Skin of body (tissue), 3 donors: ENCODE measurements at places on chromosomes 12 and 14.

DNA sequence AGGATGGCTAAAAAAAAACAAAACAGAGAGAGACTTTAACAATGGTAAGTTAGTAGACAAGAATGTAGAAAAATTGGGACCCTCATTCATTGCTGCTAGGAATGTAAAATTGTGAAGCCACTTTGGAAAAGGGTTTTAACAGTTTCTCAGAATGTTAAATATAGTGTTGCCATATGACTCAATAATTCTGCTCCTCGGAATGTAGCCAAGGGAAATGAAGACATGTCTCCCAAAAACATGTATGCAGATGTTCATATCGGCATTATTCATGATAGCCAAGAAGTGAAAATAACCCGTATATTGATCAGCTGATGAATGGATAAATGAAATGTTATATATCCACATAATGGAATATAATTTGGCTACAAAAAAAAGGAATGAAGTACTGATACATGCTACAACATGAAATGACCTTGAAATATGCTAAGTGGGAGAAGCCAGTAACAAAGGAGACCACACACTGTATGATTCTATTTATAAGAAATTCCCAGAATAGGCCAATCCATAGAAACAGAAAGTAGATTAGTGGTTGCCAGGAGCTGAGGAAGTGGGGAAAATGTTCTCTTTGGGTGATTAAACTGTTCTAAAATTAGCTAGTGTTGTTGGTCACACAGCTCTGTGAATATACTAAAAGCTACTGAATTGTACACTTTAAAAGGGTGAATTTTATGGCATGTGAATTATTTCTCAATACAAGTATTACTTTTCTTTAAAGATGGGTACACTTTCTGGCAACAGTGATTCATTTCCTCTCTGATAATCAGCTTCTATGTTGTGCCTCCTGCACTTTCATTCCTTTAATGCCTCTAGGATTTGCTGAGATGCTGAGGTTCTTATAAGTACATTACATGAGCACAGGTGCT is 132.5 kb downstream of the DAAM1 start:
- DNase-seq = peak; percentile 81

- no peak for DNase-seq
These were observed 15.9 kb downstream of the HHIPL1 start for GRCh38 chr14:99660794-99661193.

DNA sequence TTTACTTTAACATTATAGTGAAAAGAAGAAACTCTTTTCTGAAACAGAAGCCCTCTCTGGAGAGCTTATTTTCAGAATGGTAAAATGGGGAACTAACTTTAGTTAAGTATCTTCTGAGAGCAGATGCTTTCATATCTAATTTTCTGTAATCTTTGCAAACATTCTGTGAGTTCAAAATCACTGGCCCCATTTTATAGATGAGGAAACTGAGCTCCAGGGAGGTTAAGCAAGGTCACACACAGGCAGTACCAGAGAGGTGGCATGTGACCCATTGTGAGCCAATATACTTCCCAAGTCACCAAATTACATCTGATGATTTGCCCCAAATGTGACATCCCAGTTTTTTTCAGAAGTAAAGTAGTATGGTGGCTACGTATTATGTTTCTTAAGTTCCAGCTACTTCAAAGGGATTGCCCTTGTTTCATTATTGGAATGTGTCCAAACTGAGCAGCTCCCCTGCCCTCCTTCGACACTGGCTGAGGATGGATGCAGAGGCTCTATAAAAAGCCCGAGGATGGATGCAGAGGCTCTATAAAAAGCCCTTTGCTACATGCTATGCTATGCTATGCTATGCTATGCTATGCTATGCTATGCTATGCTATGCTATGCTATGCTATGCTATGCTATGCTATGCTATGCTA is 36.2 kb upstream of the NUDT4 start:
- DNase-seq = no peak

DNA sequence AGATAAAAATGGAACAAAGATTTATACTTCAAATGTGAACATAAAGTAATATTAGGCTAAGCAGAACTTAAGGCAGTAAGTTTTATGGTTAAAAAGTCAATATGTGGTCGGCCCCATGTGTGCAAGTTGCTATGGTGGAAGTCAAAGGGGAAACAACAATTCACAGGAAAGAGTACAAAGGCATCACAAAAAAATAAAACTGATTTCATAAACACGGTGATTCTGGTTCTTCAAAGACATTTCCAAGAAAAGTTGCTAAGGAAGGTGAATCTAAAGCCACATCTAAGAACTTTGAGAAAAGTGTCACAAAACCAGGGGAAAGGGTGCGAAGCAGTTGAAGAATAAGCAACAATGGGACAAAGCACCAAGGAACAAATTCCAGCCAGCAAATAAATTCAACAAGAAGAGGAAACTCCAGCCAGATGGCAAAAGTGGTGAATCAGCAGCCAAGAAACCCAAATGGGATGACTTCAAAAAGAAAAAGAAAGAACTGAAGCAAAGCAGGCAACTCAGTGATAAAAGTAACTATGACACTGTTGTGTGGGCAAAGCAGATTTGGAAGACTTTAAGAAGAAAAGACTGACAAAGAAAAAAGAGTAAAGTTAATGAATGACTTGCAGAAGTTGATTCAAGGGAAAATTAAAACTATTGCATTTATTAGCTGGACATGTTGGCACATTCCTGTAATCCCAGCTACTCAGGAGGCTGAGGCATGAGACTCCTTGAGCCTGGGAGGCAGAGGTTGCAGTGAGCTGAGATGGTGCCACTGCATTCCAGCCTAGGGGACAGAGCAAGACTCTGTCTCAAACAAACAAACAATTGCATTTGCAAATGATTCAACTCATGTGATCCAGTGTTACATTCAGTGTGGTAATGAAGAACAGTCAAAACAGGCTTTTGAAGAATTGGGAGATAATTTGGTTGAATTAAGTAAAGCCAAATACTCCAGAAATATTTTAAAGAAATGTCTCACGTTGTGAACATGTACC is 19.5 kb downstream of the PTGDR start:
- DNase-seq = no peak

- DNase-seq = no peak
These were observed 94.9 kb downstream of the ALG10B start for GRCh38 chr12:38411426-38411825.
